ENCODE measurements at places on chromosomes 1 and 21. TPM values are rescaled to one million over a fixed set of nuclear protein-coding genes. Genes with fewer than 3 reads are reported as not detected.

Gene NUF2
- total RNA-seq = 14.3 TPM

Gene CACNA1S
- total RNA-seq = 0.09 TPM

Gene AXDND1
- 1.1 TPM for total RNA-seq

Gene KRTAP10-12
- not detected for total RNA-seq

Gene KCNJ15
- not detected for total RNA-seq

Gene SMPDL3B
- 0.73 TPM for total RNA-seq

Gene PTPRC
- total RNA-seq = 4.4 TPM

Gene CLEC20A
- not detected for total RNA-seq

Gene BTBD19
- total RNA-seq = 2.4 TPM

Gene CFHR2
- total RNA-seq = not detected

Gene WDR77
- total RNA-seq = 29.4 TPM

Gene LMX1A
- 13.3 TPM for total RNA-seq

Gene GSTM1
- total RNA-seq = 5.1 TPM

Gene GNG12
- 27.4 TPM for total RNA-seq

Gene FAM177B
- total RNA-seq = 0.18 TPM

Gene WNT9A
- total RNA-seq = 1.9 TPM

Gene VHLL
- 0.64 TPM for total RNA-seq

Gene LAMC2
- 2.4 TPM for total RNA-seq

Gene NBL1
- 12.5 TPM for total RNA-seq

Gene OR2M3
- 0.27 TPM for total RNA-seq

Gene CLDN19
- total RNA-seq = not detected

Gene TP53BP2
- total RNA-seq = 37.9 TPM

Gene CHRM3
- 41.6 TPM for total RNA-seq

Gene EFNA3
- total RNA-seq = 7.3 TPM

Gene NEGR1
- total RNA-seq = 28.7 TPM

Gene ANGPTL1
- 0.82 TPM for total RNA-seq

Gene C1orf141
- total RNA-seq = not detected

Gene CBR3
- 1.9 TPM for total RNA-seq

Gene MYOC
- total RNA-seq = 0.27 TPM

Gene NEXN
- 3.2 TPM for total RNA-seq

Gene SYNJ1
- total RNA-seq = 22.1 TPM

Gene TRPM2
- 4.0 TPM for total RNA-seq

Gene GBP4
- 0.91 TPM for total RNA-seq

Gene TNFRSF4
- total RNA-seq = not detected

Gene IFNLR1
- 0.54 TPM for total RNA-seq

Gene CASP9
- total RNA-seq = 6.4 TPM

Gene PTPN14
- total RNA-seq = 6.0 TPM
